Stimulated activated CD4-positive, alpha-beta T cell treated with anti-CD3 and anti-CD28 coated beads, Interleukin-1b, Interleukin-23, amount 100 ng/mL, for 1 hour (primary cell): ENCODE measurements at places on chromosomes 4 and X.
A peak's percentile ranks its signal among the peaks of the same experiment; 100 is the strongest.

DNA sequence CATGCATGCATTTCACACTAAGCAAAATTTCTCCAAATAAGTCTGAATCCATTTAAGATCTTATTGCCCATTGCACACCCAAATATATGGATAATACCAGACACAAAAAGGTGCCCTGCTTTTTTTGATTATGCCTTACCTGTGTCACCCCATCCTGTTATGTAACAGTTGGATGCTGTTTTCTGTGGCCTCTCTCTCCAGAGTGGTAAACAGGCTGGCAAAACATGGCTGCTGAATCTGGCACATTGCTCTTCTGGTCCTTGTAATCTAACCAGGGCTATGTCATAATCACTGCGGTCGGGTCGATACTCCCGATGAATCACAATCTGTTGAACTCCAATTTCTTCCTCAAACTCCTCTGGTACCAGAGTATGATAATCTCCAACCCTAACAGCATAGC lies 70.1 kb downstream of the PRSS12 start:
- no peak for DNase-seq

DNA sequence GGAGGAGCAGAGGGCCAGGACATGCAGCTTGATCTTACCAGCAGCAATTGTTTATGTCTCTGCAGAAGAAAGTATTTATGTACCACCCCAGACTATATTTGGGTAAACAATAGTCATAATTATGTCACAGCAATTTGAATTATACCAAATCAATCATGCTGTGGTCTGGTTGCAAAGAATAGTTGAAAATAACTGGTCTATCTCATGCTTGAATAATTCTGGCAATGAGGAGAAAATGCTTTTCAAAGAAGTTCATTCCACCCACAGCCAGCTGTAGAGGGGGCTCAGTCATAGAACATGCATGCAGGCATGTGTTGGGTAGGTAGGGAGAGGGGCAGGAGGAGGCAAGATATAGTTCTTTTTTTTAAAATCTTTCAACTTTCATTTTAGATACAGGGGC lies 399.2 kb downstream of the IL15 start:
- DNase-seq = no peak

DNA sequence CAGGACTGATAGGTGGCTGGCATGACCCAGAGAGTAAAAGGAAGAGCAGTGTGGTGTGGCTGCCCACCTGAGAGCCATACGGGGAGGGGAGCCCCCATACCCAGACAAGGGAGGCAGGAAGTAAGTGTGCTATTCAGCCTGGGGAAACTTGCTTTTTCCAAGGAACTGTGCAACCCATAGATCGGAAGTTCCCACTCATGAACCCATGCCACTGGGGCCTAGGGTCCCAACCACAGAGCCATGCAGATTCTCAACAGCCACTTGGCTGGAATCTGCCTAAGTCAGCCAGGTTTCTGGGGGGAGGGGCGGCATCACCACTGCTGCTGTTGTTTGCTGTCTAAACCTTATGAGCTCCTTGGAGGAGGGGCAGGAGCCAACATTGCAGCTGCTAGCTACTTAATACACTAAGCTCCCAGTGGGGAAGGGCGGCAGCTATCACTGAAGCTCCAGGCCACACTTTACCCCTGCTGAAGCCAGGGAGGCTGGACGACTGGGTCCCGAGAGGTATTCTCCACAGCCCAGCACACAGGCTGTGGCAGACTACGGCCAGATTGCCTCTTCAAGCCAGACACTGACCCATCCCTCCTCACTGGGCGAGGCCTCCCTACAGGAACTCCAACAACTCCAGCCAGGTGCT lies 410.4 kb downstream of the INPP4B start:
- DNase-seq = no peak

GRCh38 chr4:113979148-113979904 lies at the start of gene ARSJ:
TSS of gene ARSJ (minus strand) at chr4:113979647. CDS start at chr4:113978834, 813 bp downstream.
- peak; percentile 2 for DNase-seq

DNA sequence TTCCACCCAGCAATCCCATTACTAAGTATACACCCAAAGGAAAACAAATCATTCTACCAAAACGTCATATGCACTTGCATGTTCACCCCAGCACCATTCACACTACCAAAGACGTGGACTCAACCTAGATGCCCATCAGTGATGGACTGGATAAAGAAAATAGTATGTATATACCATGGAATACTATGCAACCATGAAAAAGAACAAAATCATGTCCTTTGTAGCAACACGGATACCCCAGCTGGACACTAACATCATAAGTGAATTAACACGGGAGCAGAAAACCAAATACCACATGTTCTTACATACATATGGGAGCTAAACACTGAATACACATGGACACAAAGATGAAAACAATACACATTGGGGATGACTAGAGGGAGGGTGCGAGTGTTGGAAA lies 309.1 kb upstream of the KLF3 start:
- DNase-seq = no peak

- DNase-seq = no peak
These were observed 2.0 kb upstream of the STAG2 start for GRCh38 chrX:123959281-123960063.

DNA sequence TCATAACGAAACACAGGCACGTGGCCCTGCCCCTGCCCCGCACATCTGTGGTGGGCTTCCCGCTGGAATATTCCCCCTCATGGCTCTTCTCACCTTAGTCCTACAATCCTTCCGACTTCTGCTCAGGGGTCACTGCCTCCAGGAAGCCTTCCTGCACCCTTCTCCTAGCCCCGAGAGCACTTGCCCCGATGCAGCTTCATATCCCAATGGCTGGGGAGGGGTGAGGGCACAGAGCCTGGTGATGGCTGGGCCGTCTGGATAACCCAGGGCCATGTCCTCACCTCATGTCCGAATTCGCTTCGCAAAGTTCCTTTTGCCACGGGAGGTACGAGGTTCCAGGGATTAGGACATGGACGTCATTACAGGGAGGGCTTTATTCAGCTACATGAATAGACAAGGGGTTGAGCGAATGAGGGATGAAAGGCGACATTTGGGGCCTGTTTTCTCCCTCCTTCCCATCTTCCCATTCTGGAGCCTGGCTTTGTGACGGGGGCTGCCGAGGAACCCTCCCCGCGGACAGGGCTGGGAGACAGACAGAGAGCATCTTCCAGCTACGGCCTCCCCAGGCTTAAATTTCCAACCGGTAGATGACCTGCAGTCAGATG lies 35.5 kb upstream of the HMX1 start:
- no peak for DNase-seq

DNA sequence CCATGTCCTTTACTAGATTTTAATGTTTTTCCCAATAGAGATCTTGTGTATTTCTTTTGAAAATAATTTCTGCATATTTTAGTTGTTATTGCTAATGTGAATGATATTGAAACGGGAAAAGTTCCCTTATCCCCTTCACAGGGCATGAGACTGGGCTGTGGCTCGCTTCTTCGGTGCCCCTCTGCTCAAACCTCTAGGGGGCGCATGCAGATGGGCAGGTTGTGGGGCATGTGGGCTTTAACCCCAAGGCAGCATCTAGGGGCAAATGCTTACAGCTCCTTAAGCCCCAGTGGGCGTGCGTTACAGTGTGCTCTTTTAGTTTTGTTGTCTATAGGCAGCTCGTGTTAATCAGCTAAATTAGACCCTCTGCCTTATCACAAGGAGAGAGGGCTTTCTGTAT lies 194.7 kb downstream of the OPHN1 start:
- no peak for DNase-seq

DNA sequence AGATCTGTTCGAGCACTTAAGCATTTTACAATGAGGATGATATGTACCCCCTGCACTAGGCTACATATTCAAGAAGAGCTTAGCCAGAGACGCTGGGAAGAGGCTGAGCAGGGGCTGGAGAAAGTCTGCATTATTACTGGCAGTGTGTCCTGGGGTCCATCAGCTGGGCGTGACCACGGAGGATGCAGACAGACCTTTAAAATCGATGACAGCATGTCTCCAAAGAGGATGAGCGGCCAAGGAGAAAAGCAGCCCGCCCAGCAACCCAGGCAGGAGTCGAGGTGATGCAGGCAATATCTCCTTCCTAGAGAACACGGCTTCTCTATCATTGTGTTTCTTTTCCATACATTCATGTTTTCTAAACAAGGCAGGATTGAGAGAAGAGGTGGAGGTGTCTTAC lies 300.7 kb downstream of the USP46 start:
- DNase-seq = no peak

GRCh38 chrX:9681422-9681821 lies 84.2 kb downstream of the GPR143 start:
- no peak for DNase-seq

DNA sequence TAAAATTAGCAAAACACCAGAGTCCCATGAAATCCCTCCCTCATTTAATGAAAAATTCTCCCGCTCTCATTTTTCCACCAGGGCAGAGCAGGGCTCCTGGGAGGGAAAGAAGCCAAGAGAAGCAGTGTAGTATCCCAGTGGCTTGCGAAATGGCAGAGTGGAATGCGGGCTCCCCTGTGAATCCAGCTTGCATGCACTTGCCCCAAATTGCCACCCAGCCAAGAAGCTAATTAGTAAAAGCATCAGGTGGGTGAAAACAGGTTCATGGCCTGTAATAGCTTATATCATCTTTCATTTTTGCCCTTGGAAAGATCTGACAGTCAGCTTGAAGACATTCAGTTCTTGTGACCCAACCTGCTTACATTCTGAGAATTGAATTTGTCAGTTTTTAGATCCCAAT lies 10.1 kb downstream of the AMOT start:
- DNase-seq = no peak

DNA sequence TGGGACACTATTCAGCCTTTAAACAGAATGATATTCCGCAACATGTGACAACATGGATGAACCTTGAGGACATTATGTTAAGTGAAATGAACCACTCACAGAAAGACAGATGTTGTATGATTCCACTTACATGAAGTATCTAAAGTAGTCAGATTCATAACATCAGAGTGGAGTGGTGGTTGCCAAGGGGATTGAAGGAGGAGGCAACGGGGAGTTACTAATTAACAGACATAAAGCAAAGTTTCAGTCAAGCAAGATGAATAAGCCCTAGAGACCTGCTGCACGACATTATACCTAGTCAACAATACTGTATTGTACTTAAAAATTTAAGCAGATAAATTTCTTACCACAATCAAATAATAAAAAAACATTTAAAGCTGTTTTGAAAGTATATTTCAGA lies 105.0 kb upstream of the NR0B1 start:
- no peak for DNase-seq
